Vagina (tissue), 2 donors: ENCODE measurements at places on chromosomes 16 and 17.

DNA sequence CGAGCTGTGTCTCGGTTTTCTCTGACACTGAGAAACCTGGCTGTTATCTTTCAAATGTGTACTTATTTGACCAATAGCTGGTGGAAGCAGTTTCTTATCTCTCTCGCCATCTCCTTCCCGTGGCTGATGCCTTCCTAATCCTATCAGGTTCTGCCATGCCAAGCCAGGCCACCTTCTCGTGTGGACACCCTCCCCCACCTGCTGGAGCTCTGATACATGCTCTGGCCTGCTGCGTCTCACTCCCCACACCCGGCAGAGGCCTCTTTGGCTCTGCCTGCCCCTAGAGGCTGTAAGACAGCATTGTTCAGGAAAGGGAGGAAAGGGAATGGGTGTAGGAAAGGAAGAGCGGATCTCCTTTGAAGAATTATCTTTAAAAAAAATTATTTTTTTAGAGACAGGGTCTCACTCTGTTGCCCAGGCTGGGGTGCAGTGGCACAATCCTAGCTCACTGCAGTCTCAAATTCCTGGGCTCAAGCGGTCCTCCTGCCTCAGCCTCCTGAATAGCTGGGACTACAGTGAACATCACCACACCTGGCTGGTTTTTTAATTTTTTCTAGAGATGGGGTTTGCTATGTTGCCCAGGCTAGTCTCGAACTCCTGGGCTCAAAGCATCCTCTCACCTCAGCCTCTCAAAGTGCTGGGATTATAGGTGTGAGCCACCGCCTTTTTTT lies 7.5 kb upstream of the ARMC5 start:
- no peak for DNase-seq

GRCh38 chr17:80847496-80848230 lies 144.0 kb upstream of the CHMP6 start:
- DNase-seq: no peak

DNA sequence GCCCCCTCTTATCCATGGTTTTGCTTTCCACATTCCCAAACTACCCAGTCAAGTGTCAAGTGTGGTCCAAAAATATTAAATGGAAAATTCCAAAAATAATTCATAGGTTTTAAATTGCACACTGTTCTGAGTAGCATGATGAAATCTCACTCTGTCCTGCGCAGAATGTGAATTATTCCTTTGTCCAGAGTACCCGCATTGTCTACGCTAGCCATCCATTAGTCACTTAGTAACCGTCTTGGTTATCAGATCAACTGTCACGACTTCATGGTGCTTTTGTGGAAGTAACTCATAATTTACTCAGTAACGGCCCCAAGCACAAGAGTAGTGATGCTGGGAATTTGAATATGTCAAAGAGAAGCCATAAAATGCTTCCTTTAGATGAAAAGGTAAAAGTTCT lies 94.9 kb downstream of the SLC39A11 start:
- no peak for DNase-seq

DNA sequence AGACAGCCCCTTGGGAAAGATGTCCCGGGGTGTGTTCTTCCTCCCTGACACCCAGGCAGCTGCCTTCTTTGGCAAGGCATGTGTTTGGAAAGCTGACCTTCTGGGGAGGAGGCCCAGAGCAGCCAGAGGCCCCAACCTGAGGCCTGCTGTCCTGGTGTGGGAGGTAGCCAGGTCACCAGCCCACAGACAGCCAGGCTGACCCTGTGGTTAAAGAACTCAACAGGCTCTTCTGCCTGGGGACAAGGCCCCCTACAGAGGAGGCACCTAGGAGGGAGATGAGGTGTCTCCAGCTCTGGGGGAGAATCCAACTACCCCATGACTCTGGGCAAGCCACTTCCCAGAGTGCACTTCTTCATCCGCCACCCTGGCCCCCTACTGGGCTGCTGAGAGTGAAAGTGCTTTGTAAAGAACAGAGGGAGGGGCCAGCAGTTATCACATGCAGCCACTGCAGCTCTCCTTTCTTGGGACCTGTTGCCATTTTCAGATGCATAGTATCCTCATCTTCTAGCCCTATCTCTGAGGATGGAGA lies 13.1 kb upstream of the SREBF1 start:
- no peak for DNase-seq

- DNase-seq: no peak
These were observed 128.4 kb downstream of the ENGASE start for GRCh38 chr17:79203016-79203415.

DNA sequence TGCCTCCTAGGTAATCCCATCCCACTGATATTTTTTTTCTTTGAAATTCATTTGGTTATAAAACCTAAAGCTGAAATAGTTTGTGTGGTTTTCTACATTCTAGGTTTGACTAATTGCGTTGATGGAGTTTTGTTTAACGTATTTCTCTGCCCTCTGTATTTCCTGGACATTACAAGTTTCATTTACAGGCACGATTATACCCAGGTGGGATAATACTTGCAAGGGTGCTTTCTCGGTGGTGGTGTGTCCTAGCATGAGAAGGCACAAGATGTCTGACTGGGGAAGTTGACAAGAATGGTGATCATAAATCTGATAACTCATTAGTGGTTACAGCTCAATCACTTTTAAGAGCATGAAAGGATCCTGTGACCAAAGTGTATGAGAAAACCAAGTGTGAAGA lies 45.0 kb downstream of the DYNLRB2 start:
- DNase-seq: no peak
